ENCODE measurements at places on chromosomes 12 and 14. TPM values are rescaled to one million over a fixed set of nuclear protein-coding genes. Genes with fewer than 3 reads are reported as not detected.

The DHH gene
- 2.3 TPM for total RNA-seq

The TMTC1 gene
- 0.13 TPM for total RNA-seq

The GPR135 gene
- 1.2 TPM for total RNA-seq

The TGM1 gene
- total RNA-seq, result 2.4 TPM

The AQP2 gene
- not detected for total RNA-seq

The NRL gene
- total RNA-seq, result 2.7 TPM

DNA sequence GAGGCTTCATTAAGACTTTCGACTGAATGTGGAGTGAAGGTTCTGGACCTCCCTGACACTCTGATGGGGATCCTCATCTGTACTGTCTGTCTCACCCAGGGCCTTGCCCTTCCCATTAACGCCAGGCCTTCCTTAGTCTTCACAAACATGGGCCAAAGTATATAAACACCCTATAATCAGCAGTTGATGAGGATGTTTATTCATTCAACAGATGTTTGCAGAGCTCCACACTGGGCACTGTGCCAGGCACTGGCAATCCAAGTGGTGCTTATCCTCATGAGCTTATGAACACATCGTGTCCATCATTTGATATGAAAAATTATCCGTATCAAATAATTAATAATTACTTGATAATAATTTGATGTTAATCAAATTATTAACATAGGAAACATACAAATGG, 454.4 kb downstream of the FUT8 start:
- H3K27me3 ChIP-seq, result no peaks in the 10 kb centered on the region
- no peak for DNase-seq
- H3K36me3 ChIP-seq, result no peaks in the 10 kb centered on the region

GRCh38 chr14:50106178-50106577, 10.2 kb downstream of the VCPKMT start:
- no peak overlapping the region for H3K27ac ChIP-seq
- no peak overlapping the region for H3K4me3 ChIP-seq
- H3K36me3 ChIP-seq, result peaks cover 31% of the 10 kb centered on the region

DNA sequence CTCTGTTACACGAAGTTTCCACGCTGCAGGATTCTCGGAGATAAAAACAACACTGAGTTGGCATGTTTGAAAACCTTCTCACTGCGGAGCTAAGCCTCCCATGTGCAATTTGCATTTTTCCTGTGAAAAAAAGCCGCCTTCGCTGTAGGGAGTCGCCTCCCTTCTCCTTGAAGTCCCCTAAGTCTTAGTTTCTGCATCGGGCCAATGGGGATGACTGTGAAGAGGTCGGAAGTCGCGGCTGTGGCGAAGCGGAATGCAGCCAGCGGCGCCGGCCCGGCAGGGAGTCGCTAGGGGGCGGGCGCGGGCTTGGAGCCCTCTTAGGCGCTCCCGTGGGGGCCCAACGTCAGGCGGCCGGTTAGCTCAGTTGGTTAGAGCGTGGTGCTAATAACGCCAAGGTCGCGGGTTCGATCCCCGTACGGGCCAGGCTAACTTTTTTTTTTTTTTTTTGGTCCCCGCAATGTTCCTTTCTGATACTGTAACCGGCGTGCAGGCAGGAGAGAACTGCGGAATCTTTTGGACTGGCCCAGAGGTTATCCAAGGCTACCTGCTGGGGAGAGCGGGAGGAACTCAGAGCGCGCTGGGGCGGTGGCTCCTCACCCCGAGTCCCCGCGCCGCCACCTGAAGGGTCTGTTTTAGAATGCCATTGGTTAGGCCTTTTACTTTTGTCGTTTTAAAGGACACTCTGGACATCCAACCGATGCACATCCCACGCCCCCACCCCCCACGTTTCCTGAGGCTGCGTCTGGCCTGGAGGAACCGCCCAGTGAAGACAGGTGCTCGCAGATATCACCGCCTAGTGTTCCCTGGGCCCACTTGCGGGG, 2.6 kb upstream of the ZNF839 start:
- no peaks in the 10 kb centered on the region for H3K27me3 ChIP-seq
- DNase-seq, result peak; percentile 88
- peak overlapping the region; percentile 54 for H3K4me3 ChIP-seq
- peak overlapping the region; percentile 77 for H3K27ac ChIP-seq
- H3K36me3 ChIP-seq, result peaks cover 4% of the 10 kb centered on the region

DNA sequence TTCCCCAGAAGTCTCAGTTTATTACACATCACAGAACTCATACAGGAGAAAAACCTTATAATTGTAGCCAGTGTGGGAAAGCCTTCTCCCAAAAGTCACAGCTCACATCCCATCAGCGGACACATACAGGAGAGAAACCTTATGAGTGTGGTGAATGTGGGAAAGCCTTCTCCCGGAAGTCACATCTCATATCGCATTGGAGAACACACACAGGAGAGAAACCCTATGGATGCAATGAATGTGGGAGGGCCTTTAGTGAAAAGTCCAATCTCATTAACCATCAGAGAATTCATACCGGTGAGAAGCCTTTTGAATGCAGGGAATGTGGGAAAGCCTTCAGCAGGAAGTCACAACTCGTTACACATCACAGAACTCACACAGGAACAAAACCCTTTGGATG, 20.1 kb downstream of the ZNF84 start:
- H3K4me1 ChIP-seq, result no peaks in the 10 kb centered on the region
- H3K36me3 ChIP-seq, result peaks cover 17% of the 10 kb centered on the region

- no peak overlapping the region for H3K27ac ChIP-seq
- H3K27me3 ChIP-seq, result peaks cover 7% of the 10 kb centered on the region
- no peak for DNase-seq
- no peak overlapping the region for H3K4me3 ChIP-seq
- H3K4me1 ChIP-seq, result no peaks in the 10 kb centered on the region
- H3K36me3 ChIP-seq, result no peaks in the 10 kb centered on the region
Observed at GRCh38 chr14:77088219-77088618, 9.8 kb upstream of the CIPC start.

GRCh38 chr12:65121049-65121955, at the start of gene WIF1:
WIF1 (minus strand) TSS chr12:65121305; CDS start chr12:65121191, 114 bp downstream.
- H3K27me3 ChIP-seq, result peaks cover 10% of the 10 kb centered on the region
- no peak within 1 kb of the TSS for H3K27ac ChIP-seq
- DNase-seq, result no peak
- no peak within 1 kb of the TSS for H3K4me3 ChIP-seq
- H3K4me1 ChIP-seq, result peaks cover 10% of the 10 kb centered on the region

DNA sequence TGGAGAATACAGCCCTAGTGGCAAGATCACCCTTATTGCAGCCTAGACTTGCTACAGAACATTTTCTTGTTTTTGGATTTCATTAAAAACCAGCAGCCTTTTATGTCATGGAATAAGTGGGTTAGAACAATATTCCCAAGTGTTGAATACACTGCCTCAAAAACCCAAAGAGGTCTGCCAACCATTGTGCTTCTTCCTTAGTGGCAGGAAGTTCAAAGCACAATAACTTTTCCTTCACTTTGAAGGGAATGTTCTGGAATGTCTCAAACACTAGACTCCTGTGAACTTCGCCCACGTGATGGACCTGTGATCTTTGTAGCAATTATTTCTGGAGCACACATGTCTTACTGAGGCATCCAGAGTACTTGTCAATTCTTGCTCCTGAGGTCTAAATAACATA, 8.5 kb downstream of the SLC17A8 start:
- H3K27me3 ChIP-seq, result peaks cover 7% of the 10 kb centered on the region
- H3K36me3 ChIP-seq, result no peaks in the 10 kb centered on the region
- DNase-seq, result no peak
- no peak overlapping the region for H3K27ac ChIP-seq
- no peaks in the 10 kb centered on the region for H3K4me1 ChIP-seq

GRCh38 chr12:131681257-131681620, 29.7 kb upstream of the SFSWAP start:
- H3K4me3 ChIP-seq, result no peak overlapping the region
- H3K27me3 ChIP-seq, result peaks cover 6% of the 10 kb centered on the region
- H3K36me3 ChIP-seq, result no peaks in the 10 kb centered on the region
- no peak for DNase-seq

GRCh38 chr12:52137746-52138145, 54.1 kb downstream of the KRT80 start:
- no peak overlapping the region for H3K4me3 ChIP-seq
- H3K27me3 ChIP-seq, result peaks cover 56% of the 10 kb centered on the region
- H3K27ac ChIP-seq, result no peak overlapping the region
- no peak for DNase-seq

- H3K4me1 ChIP-seq, result no peaks in the 10 kb centered on the region
- no peak overlapping the region for H3K27ac ChIP-seq
- DNase-seq, result no peak
- H3K4me3 ChIP-seq, result no peak overlapping the region
Observed at GRCh38 chr14:29629839-29630238, 297.8 kb downstream of the PRKD1 start.
